ENCODE measurements at places on chromosomes 16 and 17. TPM values are rescaled to one million over a fixed set of nuclear protein-coding genes. Genes with fewer than 3 reads are reported as not detected.

Gene CCL5
- 4.2 TPM for total RNA-seq

Gene DRC3
- total RNA-seq = 1.5 TPM

Gene PGAP3
- 7.3 TPM for total RNA-seq

Gene CA10
- not detected for total RNA-seq

Gene KRT31
- total RNA-seq = not detected

Gene UMOD
- total RNA-seq = not detected

Gene SOX15
- total RNA-seq = 1.2 TPM

Gene ZNF319
- total RNA-seq = 9.2 TPM

Gene TP53TG3F
- total RNA-seq = not detected

Gene ALDH3A1
- total RNA-seq = not detected

Gene SRL
- total RNA-seq = 426 TPM

Gene UTS2R
- total RNA-seq = 2.1 TPM

Gene USP43
- total RNA-seq = 0.12 TPM

Gene CCDC40
- 5.8 TPM for total RNA-seq

Gene ANKRD40CL
- not detected for total RNA-seq

Gene SP2
- total RNA-seq = 14.1 TPM

Gene KRT39
- total RNA-seq = not detected

Gene DRC7
- total RNA-seq = not detected

Gene ASPHD1
- total RNA-seq = 0.37 TPM

Gene CCDC154
- total RNA-seq = 1.6 TPM

Gene ITGAX
- total RNA-seq = 3.2 TPM

Gene ERN2
- not detected for total RNA-seq

Gene TTLL6
- total RNA-seq = not detected

Gene POLR2C
- 37.3 TPM for total RNA-seq

Gene C16orf54
- total RNA-seq = 0.74 TPM

Gene TBC1D3K
- not detected for total RNA-seq

Gene TAC4
- total RNA-seq = not detected

Gene PDIA2
- 2.6 TPM for total RNA-seq

Gene EPN3
- 33.4 TPM for total RNA-seq

Gene ZNF624
- 1.4 TPM for total RNA-seq

Gene SMIM22
- not detected for total RNA-seq

Gene PRMT7
- 30.9 TPM for total RNA-seq

Gene PSMC3IP
- total RNA-seq = 3.1 TPM

Gene ARHGAP23
- total RNA-seq = 70.3 TPM

Gene C17orf100
- 0.47 TPM for total RNA-seq

Gene MYO15B
- total RNA-seq = 48.2 TPM

Gene HS3ST2
- 0.17 TPM for total RNA-seq

Gene KRTAP2-3
- total RNA-seq = not detected

Gene CEP295NL
- total RNA-seq = 0.79 TPM

Gene CDH11
- total RNA-seq = 7.3 TPM

Gene CCL4
- 0.74 TPM for total RNA-seq

Gene GUCY2D
- not detected for total RNA-seq

Gene TBC1D26
- not detected for total RNA-seq

Gene SLC47A1
- total RNA-seq = 4.6 TPM

Gene CLEC18A
- total RNA-seq = 0.27 TPM

Gene COL1A1
- 26.8 TPM for total RNA-seq
